ENCODE measurements at places on chromosomes 1 and 21.

GRCh38 chr1:203519053-203519840, 25.3 kb downstream of the OPTC start:
- no peak for DNase-seq

- peak; percentile 78 for DNase-seq
These were observed 575 bp downstream of the TRIM67 start for GRCh38 chr1:231162297-231162969.

- no peak for DNase-seq
These were observed 2.2 kb downstream of the LAD1 start for GRCh38 chr1:201396861-201397464.

GRCh38 chr21:45408801-45409261, 3.9 kb downstream of the COL18A1 start:
- DNase-seq, result no peak

- peak; percentile 66 for DNase-seq
These were observed 38.5 kb downstream of the MSTO1 start for GRCh38 chr1:155648207-155649147.

GRCh38 chr21:44537930-44538911, 1.8 kb downstream of the KRTAP10-1 start:
- no peak for DNase-seq

- peak; percentile 85 for DNase-seq
These were observed at the start of gene EXO5 for GRCh38 chr1:40508375-40509341. EXO5 (plus strand) TSS chr1:40508767; CDS start chr1:40514545, 5,778 bp downstream.

DNA sequence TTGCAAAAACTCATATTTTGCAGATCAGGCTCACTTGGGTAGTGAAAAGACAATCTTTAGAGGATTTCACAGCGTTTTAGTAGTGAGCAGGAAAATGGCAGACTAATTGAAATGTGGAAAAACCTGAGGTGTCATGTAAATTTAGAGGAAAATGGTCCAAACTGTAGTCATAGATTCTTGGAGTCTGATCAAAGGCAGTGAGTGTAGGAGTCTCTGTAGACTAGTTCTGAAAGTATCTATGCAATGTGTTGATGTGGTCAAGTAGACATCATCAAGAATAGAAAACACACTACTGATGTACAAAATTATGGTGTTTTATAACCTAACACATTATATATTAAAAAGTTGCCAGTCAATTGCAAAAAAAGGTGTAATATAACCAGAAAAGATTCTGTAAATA, 143.2 kb upstream of the C1orf105 start:
- no peak for DNase-seq

- DNase-seq, result no peak
These were observed 38.7 kb downstream of the ZBTB40 start for GRCh38 chr1:22490309-22490708.

DNA sequence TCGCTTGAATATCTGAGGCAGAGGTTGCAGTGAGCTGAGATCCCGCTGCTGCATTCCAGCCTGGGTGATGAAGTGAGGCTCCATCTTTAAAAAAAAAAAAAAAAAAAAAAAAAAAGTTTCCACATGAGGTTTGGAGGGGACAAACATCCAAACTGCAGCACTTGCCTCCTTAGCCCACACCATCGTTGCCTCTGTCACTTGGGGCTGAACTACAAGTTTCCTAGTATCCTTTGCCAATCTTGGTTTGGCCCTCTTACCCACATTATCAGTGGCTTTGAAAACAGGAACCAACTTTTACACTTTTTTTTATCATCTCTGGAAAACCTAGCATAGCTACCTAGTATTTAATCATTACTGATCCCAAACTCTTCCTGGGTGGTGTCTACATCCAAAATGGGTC, 59.2 kb downstream of the CLSTN1 start:
- no peak for DNase-seq

DNA sequence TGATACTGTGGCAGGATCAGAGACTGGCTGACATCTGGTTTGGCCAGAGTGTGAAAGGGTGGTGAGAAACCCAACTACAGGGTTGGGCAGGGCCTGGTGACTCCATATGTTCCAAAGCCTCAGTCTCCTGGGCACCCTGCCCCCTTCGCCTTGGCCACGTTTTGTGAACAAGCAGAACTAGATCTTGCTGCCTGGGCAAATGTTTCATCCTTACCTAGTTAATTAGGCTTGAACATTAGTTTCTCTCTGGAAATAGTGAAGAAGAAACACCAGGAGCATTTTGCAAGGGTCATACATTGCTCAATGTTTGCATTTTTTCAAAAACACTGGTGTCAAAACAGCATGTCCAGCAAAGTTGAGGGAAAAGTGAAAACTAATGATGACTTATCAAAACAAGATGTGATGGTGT, 60.5 kb downstream of the MAP3K7CL start:
- DNase-seq, result no peak

GRCh38 chr1:21736011-21736410, 46.9 kb downstream of the USP48 start:
- no peak for DNase-seq

GRCh38 chr1:70528590-70529333, 117.7 kb downstream of the CTH start:
- peak; percentile 67 for DNase-seq

DNA sequence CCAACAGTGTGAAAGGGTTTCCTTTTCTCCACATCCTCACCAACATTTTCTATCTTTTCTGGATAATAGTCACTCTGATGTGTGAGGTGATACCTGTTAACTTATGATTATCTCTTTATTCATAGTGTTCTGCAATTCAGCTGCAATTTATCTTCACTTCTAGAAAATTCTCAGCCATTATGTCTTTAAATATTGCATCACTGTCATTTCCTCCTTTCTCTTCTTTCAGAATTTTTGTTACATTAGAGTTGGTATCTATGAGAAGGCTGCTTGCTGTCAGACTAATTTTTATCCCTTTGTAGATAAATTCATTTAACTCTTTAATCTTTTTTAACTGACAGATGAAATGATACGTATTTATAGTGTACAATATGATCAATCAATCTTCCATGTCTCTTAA, 30.5 kb upstream of the ATF3 start:
- DNase-seq, result no peak

DNA sequence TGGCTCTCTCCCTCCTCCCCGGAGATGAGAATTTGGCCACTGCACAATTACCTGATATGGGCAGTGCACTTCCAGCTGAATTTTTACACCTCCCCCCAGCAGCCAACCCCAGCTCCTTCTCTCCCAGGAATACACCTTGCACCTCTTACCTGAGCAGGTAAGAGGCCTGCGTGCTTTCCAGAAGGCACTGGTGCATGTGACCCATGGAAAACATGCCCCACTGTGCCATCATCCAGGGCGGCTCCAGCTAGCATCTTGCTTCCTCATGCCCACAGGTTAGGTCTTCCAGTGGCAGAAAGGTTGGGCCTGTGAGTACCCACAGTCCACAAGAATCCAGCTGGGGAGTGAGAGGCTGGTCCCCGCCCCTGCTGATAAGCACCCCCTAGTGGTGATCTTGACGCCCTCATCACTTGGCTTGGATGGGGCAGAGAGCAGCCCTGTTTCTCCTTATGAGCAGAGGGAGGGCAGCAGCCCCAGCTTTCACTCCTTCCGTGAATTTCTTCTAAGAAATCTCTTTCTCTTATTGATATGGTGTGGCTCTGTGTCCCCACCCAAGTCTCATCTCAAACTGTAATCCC, 57.8 kb downstream of the EDARADD start:
- no peak for DNase-seq

GRCh38 chr1:25347556-25347955, 9.4 kb downstream of the TMEM50A start:
- no peak for DNase-seq

GRCh38 chr1:183191833-183192232, 5.8 kb downstream of the LAMC2 start:
- DNase-seq, result no peak

GRCh38 chr21:35929901-35930300, 130.4 kb downstream of the SETD4 start:
- DNase-seq, result peak; percentile 94

DNA sequence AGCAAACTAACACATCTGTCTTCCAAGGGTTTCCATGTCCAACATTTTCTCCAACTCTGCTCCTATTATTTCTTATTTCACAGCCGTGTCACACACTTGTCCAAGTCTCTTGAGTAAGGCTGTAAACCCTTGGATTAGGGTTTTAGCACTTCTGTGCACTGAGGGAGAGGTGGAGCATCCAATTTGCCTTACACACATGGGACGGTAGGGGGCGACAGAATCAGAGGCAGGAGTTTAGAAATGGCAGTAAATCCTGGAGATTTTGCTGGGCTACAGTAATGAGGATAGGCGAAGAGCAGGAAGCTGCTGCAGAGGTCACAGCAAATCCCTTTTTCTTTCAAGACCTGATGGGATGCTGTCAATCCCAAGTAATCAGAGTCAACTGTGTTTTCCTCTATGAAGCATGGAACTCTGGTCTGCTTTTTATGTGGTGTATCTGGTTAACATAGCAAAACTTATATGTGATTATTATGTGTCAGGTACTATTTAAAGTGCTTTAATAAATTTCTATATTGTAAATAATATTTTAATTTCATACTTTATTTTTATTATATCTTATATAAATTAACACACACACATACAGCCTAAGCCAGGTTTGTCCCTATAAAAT, 15.4 kb upstream of the LCE5A start:
- DNase-seq, result no peak

DNA sequence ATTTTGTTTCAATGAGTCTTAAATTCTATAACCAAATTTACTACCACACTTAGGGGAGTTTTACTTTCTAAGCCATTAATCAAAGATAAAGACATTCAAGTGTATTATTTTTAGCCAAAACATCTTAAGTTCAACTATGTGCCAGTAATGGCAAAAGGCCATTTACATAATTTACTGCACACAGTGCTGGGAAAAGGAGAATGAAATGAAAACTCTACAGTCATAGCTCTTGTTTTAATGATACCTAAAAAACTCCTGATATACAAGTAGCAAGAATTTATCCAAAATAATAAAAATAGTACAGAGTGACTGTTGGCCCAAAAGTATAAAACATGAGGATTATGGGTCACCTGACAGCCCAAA, 42.4 kb upstream of the C1orf198 start:
- DNase-seq, result no peak

DNA sequence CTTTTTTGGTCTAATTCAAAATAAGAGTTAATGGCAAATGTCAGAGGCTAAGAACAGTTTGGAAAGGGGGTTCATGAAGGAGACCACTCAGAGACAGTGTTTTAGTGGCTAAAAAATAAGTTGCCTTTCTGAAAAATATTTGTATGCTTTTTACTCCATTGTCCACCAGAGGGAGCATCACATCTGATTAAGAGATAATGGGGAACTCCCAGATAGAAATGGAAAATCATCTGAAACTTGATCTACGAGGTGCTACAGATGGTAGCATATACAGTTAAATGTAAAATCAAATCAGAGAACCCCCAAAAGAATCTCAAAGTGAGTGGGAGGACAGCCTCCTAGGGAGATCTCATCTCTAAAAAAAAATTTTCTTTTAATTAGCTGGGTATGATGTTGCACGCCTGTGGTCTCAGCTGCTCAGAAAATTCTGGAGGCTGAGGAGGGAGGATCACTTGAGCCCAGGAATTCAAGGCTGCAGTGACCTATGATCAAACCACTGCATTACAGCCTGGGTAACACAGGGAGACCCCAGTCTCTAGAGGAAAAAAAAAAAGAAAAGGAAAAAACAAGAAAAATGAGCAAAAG, 9.7 kb downstream of the SMYD3 start:
- peak; percentile 72 for DNase-seq

GRCh38 chr1:67429528-67430357, 459 bp downstream of the SERBP1 start:
- DNase-seq, result peak; percentile 54

- no peak for DNase-seq
These were observed 17.7 kb downstream of the RGS8 start for GRCh38 chr1:182666706-182667105.

GRCh38 chr1:4796161-4797015, 142.0 kb downstream of the AJAP1 start:
- no peak for DNase-seq

DNA sequence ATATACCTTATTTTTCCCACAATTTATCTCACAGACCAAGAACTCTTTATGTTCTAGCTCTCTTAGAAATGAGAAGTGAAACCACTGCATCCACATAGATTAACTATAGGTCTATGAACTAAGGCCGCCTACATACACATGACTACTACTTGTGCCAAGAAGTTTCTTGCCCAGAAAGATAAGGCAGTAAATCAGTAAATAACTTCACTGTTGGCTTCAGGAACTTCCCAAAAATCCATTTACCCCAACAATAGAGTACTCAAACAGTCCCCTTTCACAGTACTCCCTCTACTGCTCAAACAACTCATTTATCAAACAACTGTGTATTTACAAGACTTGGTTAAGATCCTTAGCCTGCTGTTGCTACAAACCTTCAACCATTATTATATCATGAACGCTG, 96.5 kb downstream of the NME7 start:
- DNase-seq, result no peak

DNA sequence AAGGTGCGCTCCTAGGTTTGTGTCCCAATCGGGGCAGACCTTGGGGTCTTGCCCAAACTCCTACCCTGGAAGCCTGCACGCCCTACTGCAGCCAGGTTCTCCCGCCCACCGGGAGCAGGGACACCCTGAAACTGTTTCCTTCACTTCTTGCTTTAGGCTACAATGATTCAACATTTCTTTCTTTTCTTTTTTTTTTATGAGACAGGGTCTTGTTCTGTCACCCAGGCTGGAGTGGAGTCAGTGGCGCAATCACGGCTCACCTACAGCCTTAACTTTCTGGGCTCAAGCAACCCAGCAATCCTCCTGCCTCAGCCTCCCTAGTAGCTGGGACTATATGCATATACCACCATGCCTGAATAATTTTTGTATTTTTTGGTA, 75.8 kb downstream of the ITPKB start:
- DNase-seq, result no peak

DNA sequence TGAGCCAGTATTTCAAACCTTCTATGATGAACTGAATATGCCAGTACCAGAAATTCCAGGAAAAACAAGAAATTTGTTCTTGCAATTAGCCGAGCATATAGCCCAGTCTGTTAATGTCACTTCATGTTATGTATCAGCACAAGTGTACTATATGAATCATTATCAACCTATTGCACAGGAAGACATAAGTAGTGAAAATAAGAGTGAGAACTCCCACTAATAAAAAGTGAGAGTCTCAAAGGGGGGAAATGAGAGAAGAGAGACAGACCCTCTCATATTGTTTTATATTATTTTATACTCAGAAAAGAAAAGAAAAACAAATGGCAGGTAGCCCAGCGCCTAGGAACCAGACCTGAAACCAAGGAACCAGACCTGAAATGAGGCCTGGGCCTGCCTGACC, 16.2 kb downstream of the JMJD4 start:
- DNase-seq, result no peak

GRCh38 chr1:151934048-151934493, 24.8 kb upstream of the THEM4 start:
- peak; percentile 82 for DNase-seq

- no peak for DNase-seq
These were observed 54.7 kb upstream of the F3 start for GRCh38 chr1:94596260-94596659.

Data from brain (organoid and tissue), 16 donors.